ENCODE measurements at places on chromosomes 7 and 10.

- no peak for DNase-seq
Observed at GRCh38 chr10:103295374-103296015, 18.6 kb downstream of the INA start.

- no peak for DNase-seq
Observed at GRCh38 chr10:21364196-21365114, 161.0 kb downstream of the SKIDA1 start.

DNA sequence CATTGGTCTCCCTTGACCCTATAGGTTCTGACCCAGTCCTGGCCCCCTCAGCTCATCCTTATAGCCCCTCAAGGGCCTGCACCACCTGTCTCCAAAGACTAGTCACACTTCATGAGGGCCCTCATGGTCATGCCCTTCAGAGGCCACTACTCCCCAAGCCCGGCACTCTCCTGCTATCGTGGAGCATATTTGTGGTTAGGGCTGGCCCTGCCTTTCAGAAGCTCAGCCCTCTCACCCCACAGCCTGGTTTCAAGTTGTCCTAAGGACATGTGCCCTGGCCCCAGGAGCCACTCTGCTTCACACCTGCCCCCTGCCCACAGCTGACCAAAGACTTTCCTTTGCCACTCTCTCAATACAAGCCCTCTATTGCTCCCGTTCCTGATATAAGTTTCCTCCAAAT, 60.3 kb upstream of the LBX1 start:
- no peak for DNase-seq

DNA sequence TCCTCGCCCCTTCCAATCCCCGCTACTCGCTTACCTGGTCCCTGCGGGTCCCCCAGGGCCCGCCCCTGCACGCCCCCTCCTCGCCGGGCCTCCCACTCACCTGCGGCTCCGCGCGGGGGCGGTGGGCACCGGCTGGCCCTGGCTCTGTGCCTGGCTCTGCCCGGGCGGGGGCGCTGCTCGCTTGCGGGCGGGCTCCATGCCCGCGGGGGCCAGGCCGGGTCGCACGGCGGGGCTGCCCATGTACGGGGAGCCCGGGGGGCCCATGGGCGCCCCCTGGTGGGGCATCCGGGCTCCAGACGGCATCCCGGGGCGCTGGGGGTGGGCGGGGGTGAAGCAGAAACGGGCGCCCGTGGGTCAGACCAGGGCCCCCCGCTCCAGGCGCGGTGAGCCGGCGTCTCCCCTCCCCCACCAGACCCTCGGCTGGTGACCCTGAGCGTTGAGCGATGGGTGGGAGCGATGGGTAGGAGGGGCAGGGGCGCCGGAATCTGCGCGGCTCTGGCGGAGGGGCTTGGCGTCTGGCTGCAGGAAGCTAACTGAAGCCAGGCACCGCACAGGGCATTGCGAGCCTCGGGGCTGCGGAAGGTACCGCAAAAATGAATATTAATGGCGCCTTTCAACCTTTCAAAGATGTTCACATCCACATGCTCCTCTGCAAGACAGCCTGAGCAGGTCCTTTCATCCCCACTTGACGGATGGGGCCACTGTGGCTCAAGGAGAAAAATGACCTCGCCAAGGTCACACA, 3.0 kb downstream of the SMARCD3 start:
- DNase-seq, result peak; percentile 62
